Stimulated activated CD4-positive, alpha-beta T cell treated with anti-CD3 and anti-CD28 coated beads, Interleukin-12 subunit alpha, Interleukin-12 subunit beta, amount 100 ng/mL, for 24 hours (primary cell): ENCODE measurements at places on chromosomes 6 and 20.
A peak's percentile ranks its signal among the peaks of the same experiment; 100 is the strongest.

DNA sequence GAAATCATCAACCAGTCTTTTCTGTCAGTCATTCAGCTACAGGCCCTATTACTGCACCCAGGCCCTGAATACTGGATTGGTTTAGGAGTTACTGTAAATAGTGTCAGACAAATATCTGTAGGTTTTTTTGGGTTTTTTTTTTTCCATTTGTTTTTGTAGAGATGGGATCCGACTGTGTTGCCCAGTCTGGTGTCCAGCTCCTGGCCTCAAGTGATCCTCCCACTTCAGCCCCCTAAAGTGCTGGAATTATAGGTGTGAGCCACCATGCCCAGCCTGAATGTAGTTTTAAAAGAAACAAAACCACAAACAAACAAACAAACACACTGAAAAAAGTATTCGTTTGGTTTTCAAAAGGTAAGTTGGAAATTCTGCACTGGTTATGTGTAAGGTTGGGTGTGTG lies 39.6 kb downstream of the DZANK1 start:
- DNase-seq: no peak

DNA sequence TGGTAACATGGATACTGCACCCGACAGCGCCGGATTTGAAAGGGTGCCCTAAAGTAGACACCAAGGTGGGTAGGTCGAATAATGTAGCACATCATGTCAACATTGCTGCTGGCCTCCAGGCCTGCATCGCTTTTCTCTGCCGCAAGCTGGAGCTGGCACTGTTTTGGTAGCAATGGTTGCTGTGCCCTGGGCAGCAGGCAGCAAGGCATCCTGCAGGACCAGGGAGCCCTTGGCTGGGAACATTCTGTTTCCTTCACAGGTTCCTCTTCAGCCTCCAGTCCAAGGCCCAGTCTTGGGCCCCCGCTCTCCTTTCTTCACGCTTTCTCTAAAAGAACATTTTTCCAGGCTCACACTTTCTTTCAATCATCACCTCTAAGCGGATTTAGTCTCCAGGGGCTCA lies 365.8 kb upstream of the JARID2 start:
- DNase-seq: no peak

GRCh38 chr20:59787538-59787890 lies 145.9 kb downstream of the SYCP2 start:
- no peak for DNase-seq

DNA sequence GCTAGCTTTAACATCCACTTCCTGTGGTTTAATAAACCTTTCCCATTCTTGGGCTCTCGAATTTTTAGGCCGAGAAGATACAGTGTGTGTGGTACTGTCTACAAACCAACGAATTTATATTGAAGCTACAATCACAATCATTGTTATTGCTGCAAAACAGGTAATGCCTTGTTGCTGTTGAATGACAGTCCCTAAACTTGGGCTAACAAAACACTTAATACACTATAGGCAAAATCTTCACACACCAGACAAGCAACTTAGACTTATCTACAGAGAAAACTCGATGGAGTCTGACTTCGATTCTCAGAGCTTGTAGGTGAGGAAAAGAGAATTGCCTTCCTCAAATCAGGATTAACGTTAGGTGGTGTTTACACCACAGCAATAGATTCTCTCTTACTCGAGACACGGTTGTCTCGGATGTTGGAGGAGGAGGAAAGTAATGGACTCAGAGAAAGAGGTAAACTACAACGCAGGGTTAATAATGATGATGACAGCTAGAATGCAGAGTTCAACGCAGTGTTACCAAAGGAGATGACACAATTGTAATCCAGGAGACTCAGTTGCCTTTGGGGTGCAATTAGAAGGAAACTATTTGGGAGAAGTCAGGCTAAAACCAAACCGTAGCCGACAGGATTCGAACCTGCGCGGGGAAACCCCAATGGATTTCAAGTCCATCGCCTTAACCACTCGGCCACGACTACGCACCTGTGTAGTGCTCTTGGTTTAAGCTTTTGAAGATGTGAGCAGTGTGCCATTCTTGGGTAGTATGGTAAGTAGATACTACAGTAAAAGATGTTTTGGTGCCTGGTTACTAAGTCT lies 32.5 kb upstream of the ZNF184 start:
- peak; percentile 52 for DNase-seq

- DNase-seq: no peak
These were observed 37.4 kb upstream of the HDAC2 start for GRCh38 chr6:114008331-114008730.

- no peak for DNase-seq
These were observed 99.3 kb downstream of the BMP2 start for GRCh38 chr20:6866741-6867140.

DNA sequence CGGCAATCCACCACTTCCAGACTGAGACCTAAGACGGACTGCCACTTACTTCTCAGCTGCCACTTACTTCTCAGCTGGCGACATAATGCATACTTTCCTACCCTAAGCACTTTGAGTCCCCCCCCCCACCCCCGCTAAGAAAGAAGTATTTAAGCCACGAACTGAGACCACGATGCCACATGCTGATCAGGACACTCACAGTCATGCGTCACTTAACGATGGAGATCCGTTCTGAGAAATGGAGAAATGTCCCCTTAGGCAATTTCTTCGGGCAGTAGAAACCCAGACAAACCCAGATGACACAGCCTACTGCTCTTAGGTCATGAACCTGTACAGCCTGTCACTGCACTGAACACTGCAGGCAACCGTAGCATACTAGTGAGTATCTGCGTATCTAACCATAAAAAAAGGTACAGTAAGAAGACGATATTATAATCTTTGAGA lies 690 bp downstream of the IFNGR1 start:
- DNase-seq: peak; percentile 8

DNA sequence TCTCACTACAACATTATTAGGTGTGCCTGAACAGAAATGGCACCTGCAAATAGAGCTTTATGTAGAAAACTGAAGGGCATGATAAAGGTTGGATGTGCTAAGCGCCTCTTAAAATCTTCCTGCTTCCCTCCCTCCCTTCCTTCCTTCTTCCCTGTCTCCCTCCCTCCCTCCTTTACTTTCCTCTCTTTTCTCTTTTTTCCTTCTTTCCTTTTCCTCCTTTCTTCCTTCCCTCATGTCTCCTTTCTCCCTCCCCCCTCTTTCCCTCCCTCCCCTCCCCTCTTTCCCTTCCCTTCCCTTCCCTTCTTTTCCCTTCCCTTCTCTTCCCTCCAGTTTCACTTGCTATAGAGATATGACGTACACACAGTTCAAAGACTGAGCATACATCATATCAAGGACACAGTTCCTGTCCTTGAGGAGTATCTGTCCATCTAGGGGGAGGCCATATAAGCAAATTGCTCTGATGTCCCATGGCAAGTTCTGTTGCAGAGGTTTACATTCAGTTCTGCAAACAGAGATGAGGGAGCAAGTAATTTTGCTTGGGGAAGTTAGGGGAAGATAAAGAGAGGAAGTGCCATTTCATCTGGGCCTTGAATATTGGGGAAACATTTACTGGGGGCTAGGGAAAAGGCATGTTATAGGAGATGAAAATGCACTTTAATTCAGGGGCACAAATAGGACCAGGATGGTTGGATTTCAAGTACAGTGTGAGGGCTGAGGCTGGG lies 79.0 kb upstream of the EEF1E1 start:
- DNase-seq: no peak

GRCh38 chr20:59578436-59579403 lies 25.6 kb upstream of the PHACTR3 start:
- DNase-seq: no peak

DNA sequence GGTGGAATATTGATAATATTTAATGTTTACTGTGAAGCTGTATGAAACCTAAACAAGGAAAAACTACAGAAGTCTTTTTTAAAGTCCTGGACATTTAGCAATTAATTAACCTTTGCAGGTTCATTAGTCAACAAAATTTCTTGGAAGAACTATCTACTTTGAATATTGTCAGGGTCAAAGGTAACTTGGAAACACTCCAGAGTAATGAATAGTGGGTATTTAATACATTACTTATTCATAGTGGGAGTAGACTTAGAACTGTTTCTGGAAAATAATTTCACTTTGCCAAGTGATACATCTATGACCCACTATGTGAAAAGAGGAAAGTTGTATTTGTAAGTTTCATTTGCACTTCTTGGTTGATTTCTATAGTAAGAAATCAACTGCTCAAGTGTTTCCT lies 319.1 kb downstream of the TFAP2B start:
- DNase-seq: no peak

GRCh38 chr6:159161839-159162238 lies 7.4 kb upstream of the FNDC1 start:
- DNase-seq: no peak

DNA sequence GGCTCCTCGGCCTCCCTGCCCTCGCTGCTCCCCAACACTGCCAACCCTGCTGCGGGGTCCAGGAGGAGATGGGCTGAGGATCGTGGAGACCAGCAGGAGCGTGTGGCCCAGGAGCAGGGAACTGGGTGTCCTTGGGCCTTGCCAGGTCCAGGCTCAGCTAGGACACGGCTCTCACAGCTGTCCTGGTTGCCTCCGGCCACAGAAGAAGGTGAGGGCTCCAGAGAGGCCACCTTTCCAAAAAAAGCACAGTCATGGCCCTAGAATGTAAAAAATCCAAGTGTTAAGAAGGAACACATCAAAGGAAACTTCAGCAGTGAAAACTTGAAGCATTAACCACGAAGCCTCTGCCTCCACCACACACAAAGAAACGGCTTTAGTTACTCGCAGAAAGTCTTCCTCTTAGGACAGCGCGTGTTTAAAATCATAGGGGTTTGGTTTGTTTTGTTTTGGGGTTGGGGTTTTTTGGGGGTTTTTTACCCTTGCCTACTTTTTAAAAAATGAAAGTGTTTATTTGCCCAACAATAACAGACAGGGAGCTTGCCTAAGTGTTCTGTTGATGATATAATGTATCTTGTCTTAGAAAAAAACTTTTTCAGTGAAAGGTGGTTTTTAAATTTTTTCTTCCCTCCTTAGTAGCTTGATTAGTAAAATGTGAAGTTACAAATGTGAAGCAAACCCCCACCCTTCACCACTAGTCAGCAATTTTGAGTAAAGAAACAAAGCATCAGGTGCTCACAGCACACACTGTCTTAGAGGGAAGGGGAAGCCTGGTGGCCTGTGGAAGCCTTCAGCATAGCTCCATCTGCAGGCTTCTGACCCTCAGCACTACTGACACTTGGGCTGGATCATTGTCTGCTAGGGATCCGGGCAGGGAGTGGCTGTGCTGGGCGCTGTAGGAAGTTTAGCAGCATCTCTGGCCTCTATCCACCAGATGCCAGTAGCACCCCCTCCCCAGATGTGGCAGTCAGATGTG lies 60.0 kb downstream of the PTPN1 start:
- no peak for DNase-seq

- DNase-seq: no peak
These were observed 17.8 kb downstream of the HLA-B start for GRCh38 chr6:31339210-31339609.

DNA sequence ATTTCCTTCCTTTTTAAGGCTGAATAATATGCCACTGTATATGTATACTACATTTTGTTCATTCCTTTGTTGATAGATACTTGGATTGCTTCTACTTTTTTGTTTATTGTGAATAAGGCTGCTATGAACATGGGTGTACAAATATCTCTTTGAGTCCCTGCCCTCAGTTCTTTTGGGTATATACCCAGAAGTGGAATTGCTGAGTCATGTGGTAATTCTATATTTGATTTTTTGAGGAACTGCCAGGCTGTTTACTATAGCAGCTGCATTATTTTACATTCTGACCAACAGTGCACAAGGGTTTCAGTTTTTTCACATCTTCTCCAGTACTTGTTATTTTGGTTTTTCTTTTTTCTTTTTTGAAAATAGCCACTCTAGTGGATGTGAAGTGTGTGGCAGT lies 34.1 kb downstream of the CDS2 start:
- DNase-seq: no peak

DNA sequence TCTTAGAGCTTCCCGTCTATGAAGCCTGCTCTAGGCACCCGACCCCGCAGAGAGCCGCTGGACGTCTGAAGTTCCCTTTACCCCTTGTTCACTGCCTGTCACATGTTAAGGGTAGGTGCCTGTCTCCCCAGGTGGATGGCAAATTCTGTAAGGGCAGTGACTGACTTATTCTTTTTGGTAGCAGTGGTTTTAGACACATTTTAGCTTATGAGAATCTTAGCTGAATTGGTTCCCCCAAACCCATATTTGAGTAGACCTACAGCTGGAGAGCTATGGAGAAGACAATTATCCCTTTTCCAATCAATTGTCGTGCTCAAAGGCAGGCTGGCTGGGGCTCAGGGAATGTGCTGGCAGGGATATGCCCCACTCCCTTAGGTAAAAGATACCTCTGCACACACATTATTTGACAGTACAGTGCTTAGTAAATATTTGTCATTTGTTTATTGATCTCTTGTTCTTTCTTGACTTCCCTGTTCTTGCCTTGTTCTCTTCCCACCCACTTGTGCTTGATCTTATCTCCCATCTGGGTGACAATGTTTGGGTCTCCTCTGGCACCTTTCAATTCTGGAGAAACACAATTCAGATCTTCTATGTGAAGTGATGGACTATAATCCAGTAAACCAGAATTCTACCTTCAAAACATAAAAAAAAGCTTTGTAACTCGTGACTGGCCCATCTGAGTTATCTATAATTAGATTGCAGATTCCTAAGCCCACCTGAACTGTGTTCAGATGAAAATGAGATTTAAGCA lies 114.3 kb upstream of the SLC2A12 start:
- DNase-seq: no peak

GRCh38 chr20:33130568-33131061 lies 37.3 kb upstream of the BPIFA2 start:
- DNase-seq: no peak

DNA sequence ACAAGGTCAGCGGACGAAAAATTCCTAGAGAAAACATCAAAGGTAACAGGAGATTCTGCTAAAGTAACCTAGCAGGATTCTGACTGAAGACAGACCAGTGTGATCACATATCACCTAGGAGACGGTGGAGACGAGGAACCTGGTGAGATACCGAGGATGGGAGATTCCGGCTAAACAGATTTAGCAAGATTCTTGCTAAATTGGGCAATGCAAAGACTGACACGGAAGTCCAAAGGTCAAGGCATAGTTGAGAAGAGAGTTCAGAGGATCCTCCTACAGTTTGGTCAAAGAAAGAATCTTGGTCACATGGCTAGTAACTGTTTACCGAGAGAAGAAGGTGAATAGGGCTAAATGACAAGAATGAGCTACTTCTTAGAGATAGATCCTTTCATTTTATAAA lies 61.1 kb downstream of the TMEM170B start:
- DNase-seq: no peak

DNA sequence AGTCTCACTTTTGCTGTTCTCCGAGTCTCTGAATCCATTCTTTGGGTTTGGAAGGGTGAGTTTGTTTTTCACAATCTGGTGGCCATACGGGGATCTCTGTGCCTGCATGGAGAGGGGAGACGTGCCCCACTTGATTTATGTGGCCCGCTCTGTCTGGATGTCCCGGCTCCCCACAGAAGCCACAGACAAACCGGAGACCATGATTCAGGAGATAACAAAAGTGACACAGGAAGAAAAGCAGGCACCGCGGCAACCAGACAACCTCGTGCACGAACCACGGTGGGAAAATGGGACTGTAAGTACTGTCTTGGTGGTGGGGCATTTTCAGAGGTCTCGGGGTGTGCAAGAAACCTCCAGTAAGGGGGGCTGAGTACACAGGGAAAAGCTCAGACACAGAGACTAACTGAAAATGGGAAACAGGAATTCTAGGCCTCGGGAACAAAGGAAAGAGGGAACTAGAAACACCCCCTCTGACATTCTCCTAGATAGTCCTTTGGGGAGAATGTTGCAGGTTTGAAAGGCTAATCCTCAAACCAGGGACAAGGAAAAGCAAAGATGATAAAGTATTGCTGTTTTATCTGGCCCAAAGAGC lies 22.1 kb upstream of the ZNF318 start:
- DNase-seq: peak; percentile 20
